ENCODE measurements at places on chromosomes 6 and 20.

- no peak for DNase-seq
These were observed 54.1 kb downstream of the CDS2 start for GRCh38 chr20:5180933-5181332.

DNA sequence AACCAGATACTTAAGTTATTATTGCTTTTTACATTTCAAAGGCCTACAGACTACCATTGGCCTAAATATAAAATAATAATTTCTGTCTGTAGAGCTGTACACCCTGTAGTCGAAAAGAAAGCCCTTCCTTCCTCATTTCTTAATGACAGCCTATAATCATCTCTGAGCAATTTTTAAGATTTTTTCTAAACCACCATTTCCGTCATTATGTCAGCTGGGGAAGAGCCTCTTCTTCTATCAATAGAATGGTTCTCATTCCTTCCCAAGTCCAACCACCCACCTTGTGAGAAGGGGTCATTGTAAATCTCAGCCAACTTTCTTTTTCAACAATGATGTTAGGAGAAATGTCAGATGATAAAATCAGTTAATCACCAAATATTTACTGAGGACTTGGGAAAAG lies 91.8 kb downstream of the PLEKHG1 start:
- DNase-seq: no peak

- peak; percentile 93 for DNase-seq
These were observed 111.9 kb downstream of the TBX18 start for GRCh38 chr6:84652356-84653026.

DNA sequence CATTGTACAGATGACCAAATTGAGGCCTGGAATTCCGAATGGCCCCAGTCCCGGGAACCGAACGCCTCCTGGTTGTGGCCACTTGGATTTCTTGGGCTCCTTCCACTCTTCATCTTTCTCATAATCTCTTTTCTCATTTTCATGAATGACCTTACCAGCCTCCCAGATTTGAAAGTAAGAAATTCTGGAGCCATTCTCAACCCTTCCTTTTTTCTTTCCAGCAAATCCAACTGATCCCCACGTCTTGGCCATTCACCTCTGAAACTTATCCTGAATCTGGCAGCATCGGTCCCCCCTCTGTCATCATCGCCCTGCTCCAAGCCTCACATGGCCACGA lies 5.9 kb upstream of the SLC12A5 start:
- no peak for DNase-seq
